ENCODE measurements at places on chromosomes 12 and 14. TPM values are rescaled to one million over a fixed set of nuclear protein-coding genes. Genes with fewer than 3 reads are reported as not detected.

The CAPZA3 gene
- not detected for total RNA-seq

The CLEC7A gene
- 0.27 TPM for total RNA-seq

DNA sequence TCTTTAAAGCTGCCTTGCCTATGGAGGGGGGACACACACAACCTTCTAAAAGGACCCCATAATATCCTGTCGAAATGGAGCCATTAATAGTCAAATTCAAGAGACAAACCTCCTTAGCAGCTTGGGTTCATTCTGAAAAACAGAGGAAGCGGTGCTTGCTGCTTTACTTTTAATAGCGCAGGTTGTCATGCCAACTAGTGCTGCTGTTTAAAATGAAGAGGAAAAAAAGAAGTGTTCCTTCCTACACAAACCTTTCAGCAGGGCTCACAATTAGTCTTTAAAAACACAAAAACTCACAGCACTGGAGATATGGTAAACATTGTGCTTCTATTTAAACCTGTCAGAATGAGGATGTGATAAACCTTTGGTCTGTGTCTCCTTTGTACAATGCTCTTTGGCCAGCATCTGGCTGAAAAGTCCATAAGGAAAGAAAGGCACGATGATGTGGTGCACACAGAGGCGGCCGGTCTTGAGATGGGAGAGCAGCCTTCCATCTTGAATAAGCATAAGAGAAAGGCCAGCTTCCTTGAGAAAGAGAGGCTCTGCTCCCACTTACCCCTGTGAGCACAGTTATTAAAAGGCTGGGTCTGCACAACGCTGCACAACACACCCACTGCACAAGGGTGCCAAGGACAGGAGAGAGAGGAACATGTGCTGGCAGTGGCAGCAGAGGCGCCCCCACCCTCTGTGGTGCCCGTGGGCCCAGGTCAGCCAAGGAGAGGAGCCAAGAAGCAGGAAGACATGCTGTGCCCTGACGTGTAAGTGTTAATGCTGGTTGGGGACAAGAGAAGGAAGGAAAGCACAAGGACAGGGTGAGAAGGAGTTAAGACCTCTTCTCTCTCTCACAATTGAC lies 144.6 kb downstream of the TTC7B start:
- ATAC-seq: no peak

DNA sequence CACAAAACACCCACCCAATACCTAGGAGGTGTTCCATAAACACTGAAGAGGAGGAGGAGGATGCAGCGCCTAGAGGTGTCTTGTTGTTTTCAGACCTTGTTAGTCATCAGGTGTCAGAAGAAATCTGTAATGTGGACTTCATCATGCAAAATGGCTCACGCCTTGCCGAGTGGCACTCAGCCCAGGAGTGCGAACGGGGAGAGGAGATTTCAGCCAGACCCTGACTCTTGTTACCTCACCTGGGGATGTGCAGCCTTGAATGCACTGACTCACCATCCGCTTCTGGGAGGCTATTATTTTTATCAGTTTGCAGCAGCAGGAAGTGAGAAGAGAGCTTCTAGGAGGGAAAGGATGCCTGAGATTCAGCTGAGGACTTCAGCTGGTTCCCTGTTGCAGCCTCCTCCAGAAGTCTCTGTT lies 48.2 kb upstream of the PLXNC1 start:
- no peak for ATAC-seq

DNA sequence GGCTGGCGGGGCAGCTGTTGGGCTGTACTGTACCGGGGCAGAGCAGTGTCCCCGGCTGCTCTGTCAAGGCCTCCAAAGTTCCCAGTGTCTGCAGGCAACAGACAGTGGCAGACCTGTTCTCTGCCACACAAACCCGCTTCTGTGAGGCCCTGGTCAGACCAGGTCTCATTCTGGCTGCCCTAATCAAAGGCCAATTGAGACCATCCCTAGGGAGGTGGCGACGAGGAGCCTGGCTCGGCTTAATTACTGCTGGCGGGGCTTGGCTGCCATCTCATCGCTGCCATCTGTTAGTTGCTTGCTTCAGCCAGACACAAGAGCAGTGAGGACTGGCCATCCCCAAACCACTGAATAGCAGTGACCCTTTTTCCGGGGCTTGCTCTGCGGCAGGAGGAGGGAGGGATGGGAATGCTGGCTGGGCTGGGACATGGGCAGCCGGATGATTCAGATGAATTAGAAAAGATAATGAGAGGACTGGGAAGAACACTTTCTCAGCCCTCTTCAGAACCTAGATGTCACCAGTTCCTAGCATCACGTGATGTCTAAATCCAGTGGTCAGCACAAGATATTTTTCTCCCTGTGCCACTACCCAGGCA lies 24.5 kb downstream of the ERG28 start:
- peak; percentile 11 for ATAC-seq

GRCh38 chr14:49692193-49692757 lies 645 bp upstream of the KLHDC1 start:
- ATAC-seq: no peak
